ENCODE measurements at places on chromosomes 4 and X.

GRCh38 chr4:188008377-188008776 is 12.8 kb downstream of the ZFP42 start:
- no peak for DNase-seq

GRCh38 chr4:39574946-39575345 is 47.7 kb upstream of the UGDH start:
- no peak for DNase-seq

DNA sequence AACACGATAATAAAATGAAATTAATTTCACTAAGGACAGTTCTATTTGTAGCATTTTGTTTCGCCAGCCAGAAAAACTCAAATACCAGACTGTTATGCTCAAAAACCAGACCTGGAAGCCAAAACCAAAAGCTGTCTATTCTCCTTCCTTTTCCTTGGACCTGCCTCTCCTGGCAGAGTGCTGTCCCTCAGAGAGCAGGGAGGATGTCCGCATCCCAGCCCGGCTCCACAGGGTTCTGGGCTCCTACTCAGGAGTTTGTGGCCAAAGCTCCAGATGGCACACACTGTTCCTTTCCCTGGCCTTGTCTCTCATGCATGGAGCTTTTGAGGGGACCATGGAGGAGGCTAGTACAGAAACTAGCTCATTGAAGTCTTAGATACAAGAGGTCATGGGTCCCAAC is 41.9 kb upstream of the C1QTNF7 start:
- no peak for DNase-seq

DNA sequence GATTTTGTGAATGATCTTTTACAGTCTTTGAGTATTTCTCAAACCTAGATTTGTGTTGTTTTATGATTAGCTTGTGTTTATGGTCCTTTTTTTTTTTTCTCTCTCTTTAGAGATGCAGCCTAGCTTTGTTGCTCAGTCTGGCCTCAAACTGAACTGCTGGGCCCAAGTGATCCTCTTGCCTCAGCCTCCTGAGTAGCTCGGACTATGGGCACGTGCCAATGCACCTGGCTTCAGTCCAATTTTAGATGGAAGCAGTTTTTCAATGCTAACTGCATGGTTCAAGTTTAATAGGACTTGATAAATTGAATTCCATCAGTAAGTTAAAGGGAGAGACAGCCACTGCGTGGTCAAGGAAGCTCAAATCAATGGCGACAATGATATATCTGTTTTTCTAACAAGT is 3.8 kb upstream of the FGG start:
- DNase-seq = no peak

DNA sequence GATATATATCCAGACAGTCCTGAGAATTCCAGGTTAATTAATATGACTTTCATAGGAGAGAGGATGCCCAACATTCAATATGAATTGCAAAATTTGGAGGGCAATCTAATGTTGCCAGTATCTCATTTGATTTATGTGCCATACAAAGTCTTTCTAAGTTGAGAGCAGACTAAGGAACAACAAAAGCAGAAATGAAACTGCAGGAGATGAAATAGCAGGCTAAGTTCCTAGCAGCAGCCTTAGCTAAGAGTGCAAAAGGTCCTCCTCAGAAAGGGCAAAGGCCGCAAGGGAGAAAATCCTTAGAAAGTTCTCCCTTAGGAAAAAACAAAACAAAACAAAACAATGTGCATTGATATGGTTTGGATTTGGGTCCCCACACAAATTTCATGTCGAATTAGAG is 602.9 kb upstream of the HTR2C start:
- no peak for DNase-seq

DNA sequence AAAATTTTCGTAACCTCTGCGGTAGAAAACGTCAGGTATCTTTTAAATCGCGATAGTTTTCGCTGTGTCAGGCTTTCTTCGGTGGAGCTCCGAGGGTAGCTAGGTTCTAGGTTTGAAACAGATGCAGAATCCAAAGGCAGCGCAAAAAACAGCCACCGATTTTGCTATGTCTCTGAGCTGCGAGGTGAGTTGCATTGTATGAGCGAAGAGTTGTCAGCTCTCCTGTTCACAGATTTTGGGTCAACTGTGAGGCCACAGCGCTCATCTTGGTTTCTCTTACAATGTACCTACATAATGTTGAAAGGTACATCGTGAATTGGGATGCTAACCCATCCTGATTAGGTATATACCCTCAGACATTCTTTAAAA is 486 bp downstream of the CLCN3 start:
- DNase-seq = peak; percentile 32

Measured in HAP-1 (cell line).